M059J (cell line): ENCODE measurements at places on chromosomes 2 and 18. TPM values are rescaled to one million over a fixed set of nuclear protein-coding genes. Genes with fewer than 3 reads are reported as not detected.

The GAD1 gene
- 3.0 and 3.6 TPM in 2 replicates for total RNA-seq

The HMSD gene
- total RNA-seq = 0.84 and 1.6 TPM in 2 replicates

The GAL3ST2 gene
- total RNA-seq = not detected in 2 replicates

DNA sequence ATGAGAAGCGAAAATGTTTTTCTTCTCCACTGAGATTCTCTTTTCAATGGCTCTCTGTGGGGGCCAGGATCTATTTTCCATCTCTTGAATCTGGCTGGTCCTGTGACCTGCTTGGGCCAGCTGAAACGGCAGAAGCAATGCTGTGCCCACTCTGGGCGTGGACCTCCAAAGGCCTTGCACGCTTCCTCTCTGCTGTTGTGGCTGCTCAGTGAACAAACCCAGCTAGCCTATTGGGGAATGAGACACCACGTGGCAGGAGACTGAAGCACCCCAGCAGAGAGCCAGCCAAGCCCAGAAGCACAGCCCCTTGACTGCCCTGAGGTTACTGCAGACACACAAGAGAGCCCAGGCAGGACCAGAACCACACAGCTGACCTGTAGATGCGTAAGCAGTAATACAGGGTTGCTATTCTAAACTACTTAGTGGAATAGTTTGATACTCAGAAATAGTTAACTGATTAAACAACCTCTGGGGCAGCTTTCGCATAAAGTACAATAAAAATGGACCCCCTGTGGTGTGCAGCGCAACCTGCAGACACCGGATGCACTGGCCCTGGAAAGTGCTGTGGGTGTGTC is 221.7 kb upstream of the SH3BP4 start:
- DNase-seq = no peak

GRCh38 chr2:187548656-187549055 is 5.6 kb downstream of the TFPI start:
- DNase-seq = no peak

GRCh38 chr18:7950380-7951136 is 383.4 kb downstream of the PTPRM start:
- peak; percentile 90 for DNase-seq

- DNase-seq = peak; percentile 73
Observed at GRCh38 chr18:49177812-49178211, 227.0 kb upstream of the SMAD7 start.
